ENCODE measurements at places on chromosomes 11 and 22.

GRCh38 chr11:16800382-16800781 is 61.9 kb downstream of the C11orf58 start:
- no peak for DNase-seq

- DNase-seq: no peak
Measured at GRCh38 chr22:37133304-37134018, 16.3 kb downstream of the IL2RB start.

DNA sequence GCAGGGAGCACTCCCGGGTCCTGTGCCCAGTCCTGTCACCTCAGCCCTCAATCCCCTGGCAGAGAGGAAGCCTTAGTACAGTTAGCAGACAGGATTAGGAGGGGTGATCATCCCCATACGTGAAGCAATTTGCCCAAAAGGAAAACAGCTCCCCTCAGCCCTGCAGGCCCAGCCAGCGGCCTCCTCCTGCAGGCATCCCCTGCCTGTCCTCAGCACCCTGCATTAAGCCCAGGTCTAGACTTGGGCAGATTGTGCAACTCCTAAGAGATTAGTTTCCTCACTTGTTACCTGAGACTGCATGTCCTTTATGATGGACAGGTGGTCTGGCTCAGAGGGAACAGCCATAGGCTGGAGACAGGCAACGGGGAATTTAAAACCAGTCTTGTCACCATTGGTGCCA is 95.5 kb upstream of the TMEM45B start:
- DNase-seq: no peak

- no peak for DNase-seq
Measured at GRCh38 chr11:92782806-92783205, 186.6 kb upstream of the MTNR1B start.

DNA sequence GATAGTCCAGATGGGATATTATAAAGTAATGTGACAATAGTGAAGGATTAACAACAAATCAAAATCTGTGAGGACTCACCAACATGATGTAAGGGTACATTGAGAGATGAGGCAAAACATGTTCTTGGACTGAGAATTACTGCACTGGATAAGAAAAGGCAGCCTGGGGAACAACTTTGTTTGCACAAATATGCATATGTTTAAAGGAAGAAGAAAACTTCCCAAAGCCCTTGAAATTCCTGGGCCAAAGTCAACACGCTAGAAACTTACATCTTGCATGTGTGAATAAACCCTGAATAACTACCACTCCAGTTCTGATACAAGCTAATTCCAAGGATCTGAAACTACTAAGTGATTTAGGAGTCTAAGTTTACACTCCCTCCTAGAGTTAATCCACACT is 1.1 kb downstream of the OR52A5 start:
- no peak for DNase-seq

- no peak for DNase-seq
Measured at GRCh38 chr11:19768815-19769214, 56.2 kb downstream of the NAV2 start.

GRCh38 chr22:33940741-33941140 is 20.5 kb upstream of the LARGE1 start:
- no peak for DNase-seq

DNA sequence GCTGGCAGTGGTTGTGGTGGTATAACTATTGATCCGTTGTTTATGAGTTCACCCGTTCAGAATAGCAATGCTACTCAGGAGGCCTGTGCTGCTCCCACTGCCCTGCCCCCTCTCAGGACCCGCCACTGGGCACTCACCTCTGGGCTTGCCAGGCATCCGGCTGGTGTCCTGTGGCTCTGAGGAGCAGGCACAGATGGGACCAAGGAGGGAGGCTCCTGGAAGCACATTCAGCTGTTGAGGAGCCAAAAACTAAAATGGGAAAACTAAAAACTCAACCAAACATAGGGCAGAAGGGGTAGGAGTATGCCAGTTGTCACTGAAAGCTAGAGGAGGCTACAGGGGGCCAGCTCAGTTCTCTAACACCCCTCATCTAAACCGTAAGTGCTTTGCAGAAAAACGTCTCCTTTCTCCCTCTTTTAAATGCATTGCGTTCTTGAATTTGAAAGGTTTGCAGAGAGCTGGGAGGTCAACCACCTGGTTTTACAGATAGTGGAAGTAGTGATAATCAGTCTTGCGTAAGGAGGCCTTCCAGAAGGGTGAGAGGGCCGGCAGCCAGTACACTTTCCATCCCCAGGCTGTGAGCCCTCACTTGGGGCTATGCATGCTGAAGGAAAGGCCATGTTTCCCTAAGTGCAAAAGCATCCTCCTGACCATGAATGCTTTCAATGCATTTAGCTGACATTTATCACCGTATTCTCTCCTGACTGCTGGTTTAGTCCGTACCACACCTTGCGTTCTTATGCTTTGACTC is 547.4 kb downstream of the NTM start:
- no peak for DNase-seq

DNA sequence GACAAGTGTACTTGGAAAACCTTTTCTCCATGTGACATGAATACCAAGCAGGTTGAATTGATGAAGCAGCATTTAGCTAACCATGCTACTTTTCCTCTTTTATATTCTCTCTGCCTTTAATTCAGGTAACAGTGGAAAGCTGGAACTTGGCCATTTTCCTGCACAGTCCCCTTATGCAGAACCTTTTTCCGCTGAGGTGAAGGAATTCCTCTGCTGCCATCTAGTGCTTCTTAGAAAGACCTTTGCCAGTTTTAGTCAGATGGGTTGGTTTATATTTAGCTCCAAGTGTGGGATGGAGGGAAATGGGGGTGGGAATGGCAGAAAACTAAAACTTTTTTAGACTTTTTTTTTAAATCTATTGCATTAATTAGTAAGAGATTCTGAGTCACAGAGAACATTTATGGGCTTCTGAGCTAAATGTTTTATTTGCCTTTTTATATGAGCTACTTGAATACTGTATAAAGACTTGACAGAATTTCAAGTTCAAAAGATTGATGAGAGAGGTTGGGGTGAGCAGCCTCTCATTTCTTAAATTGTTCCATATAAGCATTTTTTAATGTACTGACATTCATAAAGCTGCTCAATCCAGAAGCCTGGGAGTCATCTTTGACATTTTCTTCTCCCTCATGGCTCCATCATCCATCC is 153.9 kb upstream of the ZC3H12C start:
- DNase-seq: no peak

Data from ascending aorta (tissue), 2 donors.